Midbrain (tissue), 1 donor: ENCODE measurements at places on chromosomes 13 and 19.
A peak's percentile ranks its signal among the peaks of the same experiment; 100 is the strongest.

GRCh38 chr19:3123088-3123721 is 12.6 kb upstream of the GNA15 start:
- no peak for DNase-seq

DNA sequence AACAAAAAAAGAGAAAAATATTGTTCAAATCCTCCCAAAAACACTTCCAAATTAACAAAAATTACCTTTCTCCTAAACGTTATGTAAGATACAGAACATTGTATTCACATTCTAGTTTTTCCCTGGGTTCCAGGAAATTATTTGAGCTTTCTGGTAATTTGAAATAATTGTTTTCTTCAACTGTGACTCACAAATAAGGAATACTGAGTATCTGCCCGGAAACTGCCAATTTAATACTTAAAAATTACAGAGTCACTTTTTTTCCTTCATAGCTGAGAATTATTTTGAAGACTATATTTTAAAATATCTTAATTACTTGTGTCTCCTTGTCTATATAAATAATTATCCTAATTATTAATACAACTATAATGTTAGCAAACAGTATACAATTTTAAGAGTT is 709.0 kb upstream of the ARGLU1 start:
- DNase-seq: no peak

- no peak for DNase-seq
Measured at GRCh38 chr13:45895881-45896280, 44.3 kb upstream of the SIAH3 start.

- DNase-seq: no peak
Measured at GRCh38 chr13:28055357-28055756, 45.0 kb downstream of the FLT3 start.

DNA sequence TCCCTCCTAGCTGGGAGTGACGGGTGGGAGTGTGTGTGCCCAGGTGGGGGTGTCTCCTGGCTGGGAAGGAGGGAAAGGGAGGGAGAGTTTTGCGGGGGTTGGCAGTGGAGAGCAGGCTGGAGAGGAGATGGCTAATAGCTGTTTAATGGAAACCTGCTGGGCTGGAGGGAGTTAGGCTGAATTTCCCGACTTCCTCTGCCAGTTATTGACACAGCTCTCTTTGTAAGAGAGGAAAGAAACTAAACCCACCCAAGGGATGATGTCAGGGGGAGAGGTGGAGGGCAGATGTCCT is 10.2 kb upstream of the ILF3 start:
- no peak for DNase-seq

GRCh38 chr13:109792416-109793059 is 6.2 kb upstream of the IRS2 start:
- DNase-seq: no peak

DNA sequence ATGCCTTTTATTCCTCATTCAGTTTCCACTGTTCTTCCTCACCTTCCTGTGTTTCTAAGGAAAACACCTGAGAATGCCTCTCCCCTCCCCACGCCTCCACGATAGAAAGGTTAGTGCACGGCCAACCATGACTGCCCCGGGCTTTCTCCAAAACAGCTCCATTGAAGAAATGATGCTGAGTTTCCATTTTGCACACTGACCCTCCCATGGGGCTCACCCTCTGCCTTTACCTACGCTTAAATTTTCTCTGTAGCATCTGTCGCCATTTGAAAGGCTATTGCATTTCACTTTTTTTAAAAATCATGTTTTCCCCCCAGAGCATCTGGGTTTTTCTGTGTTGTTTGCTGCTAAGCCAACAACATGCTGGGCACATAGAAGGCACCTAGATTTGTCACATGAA is 48.2 kb downstream of the ABCC4 start:
- DNase-seq: no peak

DNA sequence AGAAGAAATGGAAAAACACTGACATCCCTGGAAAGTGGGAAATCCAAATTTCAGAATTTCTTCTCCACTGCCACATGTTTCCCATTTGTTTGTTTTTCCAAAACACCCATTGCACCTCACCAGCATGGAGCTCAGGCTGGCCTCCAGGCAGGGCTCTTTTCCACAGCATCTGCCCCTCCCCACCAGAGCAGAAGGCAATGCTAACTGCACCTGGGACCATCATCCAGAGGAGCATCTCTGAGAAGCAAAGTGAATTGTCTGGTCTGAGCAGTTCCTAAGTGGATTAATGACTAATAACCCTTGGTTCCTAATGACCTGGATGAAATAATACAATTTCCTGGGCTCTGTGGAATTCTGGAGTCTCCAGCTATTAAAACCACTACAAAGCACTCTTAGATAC is 8.8 kb upstream of the CYSLTR2 start:
- DNase-seq: no peak

DNA sequence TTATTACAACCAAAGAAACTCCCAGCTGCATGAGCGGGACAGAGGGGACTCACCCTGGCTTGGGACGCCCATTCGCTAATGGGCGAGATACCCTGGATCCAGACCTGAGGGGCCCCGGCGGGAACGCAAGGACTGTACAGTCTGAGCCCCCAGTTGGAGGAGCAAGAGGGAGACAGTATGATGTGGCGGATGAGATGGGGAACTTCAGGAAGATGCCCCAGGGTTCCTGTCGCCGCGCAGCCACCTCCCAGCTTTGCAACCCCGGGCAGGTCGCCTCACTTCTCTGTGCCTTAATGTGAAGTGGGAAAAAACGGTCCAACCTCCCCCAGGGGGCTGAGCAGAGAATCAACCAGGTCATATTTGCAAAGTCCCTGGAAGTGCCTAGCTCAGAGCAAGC is 2.5 kb downstream of the NPAS1 start:
- DNase-seq: no peak

- no peak for DNase-seq
Measured at GRCh38 chr13:111855191-111855590, 211.8 kb upstream of the SOX1 start.

DNA sequence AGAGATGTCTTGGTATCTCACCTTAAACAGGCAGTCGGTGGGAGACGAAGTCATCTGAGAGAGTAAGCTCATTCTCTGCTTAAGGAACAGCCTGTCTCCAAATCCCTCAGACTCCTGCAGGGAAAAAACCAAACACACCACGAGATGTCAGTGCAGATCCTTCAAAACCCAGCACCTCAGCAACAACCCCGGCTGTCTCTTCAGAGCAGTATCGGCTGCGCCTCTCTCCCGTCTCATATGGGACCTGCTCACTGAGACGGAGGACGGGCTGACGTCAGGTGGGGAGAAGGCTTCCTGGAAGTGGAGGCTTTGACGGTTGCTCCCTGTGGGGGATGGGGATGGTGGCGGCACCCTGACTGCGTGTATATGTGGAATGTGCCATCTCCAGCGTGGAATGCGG is 43.6 kb downstream of the ANKRD27 start:
- no peak for DNase-seq

DNA sequence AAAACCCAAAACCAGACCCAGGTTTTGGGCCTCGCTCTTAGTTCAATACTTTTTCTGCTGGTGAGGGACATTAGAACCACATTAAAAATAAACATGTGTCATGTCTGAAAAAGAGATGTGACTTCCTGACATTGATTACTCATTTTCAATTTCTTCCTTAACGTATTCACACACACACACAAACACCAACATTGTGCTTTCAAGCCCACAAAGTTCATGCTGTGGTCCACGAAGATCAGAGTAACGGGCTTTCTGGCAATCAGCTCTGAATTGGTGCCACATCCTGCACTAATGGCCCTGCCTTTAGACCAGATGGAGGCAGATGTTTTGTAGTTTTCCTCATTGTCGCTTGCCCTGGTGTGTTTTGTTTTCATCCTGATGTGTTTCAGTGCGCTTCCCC is 47.9 kb upstream of the POMP start:
- DNase-seq: no peak

DNA sequence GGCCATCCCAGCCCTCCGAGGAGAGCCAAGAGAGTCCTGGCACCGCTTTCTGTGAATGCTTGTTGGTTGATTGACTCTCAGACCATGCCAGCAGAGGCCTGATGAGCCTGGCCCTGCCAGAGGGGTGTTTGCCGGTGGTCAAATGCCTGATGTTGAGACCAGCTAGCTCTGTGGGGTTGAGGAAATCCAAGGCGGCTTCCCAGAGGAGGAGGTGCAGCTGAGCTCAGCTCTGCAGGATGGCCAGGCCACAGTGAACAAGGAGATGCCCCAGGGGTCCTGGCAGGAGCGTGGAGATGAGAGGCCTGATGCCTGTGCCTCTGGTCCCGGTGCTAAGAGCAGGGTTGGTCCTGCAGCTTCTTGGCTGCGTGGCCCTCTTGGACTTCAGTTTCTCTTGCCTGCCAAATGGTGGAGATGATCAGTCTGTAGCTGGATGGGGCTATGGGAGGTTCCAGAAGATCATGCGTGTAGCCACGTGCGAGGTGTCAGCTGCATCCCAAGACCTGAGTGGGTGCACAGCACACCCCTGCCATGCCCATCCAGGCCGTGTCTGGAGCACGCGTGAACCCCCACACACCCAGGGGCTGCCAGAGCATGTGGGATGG is 16.8 kb downstream of the NFIC start:
- DNase-seq: no peak

- no peak for DNase-seq
Measured at GRCh38 chr13:21966014-21966413, 295.1 kb downstream of the FGF9 start.

DNA sequence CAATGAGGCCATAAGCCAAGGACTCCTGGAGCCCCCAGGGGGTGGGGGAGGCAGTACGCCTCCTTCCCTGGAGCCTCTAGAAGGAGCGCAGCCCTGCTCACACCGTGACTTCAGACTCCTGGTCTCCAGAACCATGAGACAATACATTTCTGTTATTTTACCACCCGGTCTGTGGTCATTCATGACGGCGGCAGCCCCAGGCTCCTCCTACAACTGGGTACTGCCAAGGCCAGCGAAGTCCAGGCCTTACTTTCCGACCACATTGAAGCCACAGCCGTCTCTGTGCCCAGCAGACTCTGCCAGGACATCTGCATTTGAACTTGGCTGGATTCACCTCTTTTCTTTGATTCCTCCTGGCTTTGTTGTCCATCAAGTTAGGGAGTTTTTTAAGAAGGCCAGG is 10.5 kb downstream of the GNG7 start:
- peak; percentile 84 for DNase-seq

DNA sequence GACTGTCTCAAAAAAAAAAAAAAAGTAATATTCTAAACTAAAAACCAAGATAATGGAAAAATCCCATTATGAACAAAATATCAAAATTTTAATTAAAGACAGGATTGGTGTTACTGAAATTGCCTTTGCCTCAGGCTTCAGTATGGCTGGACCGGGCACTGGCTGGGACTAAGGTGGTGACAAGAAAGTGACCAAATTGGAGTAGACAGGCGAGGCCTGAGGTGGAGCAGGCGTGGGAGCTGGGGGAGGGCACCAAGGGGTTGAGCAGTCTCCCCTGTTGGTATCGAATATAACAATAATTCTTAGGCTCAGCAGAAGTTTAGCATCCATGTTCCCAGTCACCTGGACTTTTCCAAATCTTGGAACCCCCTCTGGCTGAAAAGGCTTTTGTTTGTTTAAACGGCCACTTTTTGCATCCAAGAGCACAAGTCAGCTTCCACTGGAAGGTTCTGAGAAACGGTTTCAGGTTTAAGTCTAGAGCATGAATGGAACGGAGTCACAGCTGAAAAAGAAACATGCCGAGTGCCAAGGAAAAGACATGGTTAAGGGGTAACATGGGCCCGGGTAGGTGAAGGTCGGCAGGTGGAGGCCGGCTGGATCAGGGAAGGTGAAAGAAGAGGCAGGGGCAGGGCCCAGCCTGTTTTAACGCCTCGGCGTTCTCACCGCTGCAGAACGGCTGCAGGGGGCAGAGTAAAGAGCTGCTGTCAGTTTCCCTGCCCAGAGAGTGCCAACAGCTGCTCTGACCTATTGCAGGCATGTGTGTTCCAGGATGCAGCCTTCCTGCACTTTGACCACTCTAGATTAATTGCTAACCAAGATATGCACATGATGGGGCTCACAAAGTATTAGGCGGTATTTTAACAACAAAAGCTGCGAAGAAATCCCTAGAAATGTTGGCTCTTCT is 104.4 kb downstream of the TM9SF2 start:
- peak; percentile 76 for DNase-seq

DNA sequence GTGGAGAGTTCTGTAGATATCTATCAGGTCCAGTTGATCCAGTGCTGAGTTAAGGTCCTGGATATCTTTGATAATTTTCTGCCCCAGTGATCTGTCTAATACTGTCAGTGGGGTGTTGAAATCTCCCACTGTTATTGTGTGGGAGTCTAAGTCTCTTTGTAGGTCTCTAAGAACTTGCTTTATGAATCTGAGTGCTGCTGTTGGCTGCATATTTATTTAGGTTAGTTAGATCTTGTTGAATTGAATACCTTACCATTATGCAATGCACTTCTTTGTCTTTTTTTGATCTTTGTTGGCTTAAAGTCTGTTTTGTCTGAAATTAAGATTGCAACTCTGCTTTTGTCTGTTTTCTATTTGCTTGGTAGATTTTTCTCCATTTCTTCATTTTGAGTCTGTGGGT is 15.4 kb downstream of the AP1M1 start:
- no peak for DNase-seq

- DNase-seq: no peak
Measured at GRCh38 chr19:45154064-45154827, 6.5 kb downstream of the NKPD1 start.

GRCh38 chr13:103799028-103799427 is 732.8 kb upstream of the SLC10A2 start:
- DNase-seq: no peak

DNA sequence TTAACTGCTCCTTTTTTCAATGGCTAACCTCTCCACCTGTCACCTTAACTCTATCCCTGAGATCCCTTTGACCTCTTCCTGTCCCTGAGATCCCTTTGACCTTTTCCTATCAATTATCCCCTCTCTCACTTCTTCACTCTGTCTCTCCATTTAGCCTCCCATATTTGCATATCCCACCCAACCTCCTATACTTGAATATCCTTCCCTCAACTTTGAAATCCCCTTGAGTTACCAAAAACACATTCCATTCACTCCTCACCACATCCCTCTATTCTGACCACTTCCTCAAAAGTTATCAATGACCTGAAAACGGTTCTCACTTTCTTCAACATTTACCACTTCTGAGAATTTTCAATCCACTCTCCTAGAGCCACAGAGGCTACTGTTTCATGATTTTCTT is 3.0 kb downstream of the MYCBP2 start:
- no peak for DNase-seq

- no peak for DNase-seq
Measured at GRCh38 chr19:39795001-39795400, 16.3 kb downstream of the LEUTX start.

- no peak for DNase-seq
Measured at GRCh38 chr19:32816555-32817099, 52.9 kb downstream of the SLC7A9 start.

GRCh38 chr19:49616945-49617344 is 23.0 kb downstream of the RRAS start:
- DNase-seq: no peak
